ENCODE measurements at places on chromosomes 11 and 22.

GRCh38 chr11:57313788-57314135, 11.0 kb downstream of the TNKS1BP1 start:
- DNase-seq: no peak

GRCh38 chr22:44429941-44430587, 68.0 kb downstream of the RTL6 start:
- no peak for DNase-seq

GRCh38 chr11:2509481-2510001, 64.7 kb downstream of the KCNQ1 start:
- no peak for DNase-seq

DNA sequence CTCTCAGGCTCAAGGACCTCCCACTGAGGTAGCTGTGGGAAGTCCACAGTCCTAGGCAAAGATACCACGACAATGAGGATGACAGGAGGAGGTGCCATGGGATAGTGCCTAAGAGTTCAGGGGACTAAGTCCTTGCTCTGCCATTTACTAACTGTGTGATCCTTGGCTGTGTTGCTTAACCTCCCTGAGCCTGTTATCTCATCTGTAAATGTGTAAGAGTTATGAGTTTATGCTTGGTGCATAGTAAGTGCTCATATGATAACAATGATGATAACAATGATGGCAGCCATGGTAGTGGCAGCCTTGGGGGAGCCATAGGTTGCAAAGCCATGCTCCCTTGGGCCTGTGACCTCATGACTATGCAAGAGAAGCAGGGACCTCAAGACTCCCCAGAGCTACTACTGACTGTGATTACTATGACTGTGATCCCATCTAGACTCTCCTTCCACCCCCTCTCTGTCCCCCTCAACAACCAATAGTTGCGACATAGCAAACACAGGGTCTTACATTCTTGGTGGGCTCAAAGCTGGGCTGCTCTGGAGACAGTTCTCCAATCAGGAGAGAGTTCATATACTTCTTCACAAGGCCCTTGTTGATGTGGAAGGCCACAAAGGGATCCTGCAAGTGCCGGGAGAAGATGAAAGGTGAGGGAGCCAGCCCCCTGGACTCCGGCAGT, 3.9 kb downstream of the FADS1 start:
- no peak for DNase-seq

DNA sequence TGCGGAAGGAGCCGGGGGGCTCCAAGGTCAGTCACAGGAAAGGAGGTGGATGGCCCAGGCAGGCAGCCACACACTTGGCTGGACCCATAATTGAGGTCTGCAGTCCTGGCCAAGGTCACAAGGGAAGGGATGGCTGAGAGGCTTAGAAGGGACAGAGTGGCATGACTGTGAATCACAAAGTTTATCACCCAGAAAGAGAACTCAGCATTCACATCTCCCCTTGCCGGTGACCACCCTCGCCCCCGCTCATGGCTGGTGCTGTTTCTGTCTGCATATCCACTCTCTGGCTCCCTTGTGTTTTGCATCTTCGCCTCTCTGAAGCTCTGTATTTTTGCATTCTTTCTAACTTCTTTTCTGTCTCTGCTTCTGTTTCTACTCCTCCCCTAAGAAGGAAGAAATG, 117.5 kb downstream of the FEZ1 start:
- DNase-seq: no peak

DNA sequence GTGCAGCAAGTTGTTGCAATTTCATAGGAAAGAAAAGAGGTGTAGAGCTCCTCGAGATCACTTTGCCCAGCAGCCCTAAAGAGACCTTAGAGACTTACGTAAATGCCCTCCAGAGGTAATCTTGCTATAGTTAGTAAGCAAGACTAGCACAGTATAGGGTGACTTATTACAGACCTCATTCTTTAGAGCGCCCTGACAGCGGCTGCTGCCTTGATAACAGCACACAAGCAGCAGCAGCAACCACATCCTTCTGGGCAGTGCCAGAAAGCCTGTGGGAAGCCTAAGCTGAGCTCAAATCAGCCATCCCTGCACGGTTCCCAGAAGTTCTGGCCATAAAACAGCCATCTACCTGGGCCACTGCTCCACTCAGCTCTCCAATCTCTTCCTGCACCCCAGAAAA, 22.6 kb upstream of the OR56B1 start:
- DNase-seq: no peak

DNA sequence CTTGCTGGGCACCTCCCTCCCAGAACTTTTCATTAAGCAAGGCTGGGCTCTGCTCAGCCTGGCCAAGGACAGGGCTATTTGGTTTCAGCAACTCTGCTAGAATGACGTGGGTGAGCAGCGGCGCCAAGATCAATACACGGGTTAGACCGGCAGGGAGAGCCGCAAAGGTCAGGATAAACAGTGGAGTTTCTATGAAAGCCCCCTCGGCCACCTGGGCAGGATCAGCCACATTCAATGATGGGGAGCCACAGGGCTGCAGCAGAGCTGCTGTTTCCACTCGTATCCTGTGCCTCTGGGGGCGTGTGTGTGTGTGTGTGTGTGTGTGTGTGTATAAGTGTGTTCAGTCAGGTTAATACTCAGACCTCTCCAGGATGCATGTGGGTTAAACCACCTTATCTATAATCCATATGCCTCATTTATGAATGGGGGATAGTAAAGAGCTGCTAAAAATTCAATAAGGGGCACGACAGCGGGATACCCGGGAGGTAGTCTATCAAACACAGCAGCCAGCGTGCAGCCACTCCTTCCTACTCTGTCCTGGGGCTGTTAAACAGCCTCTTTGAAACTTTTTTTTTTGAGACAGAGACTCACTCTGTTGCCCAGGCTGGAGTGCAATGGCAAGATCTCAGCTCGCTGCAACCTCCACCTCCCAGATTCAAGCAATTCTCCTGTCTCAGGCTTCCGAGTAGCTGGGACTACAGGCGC, 34.8 kb downstream of the MYH9 start:
- DNase-seq: no peak

GRCh38 chr11:2748061-2748813, 48.4 kb upstream of the KCNQ1OT1 start:
- no peak for DNase-seq

- no peak for DNase-seq
These were observed 73.2 kb upstream of the NUP50 start for GRCh38 chr22:45090497-45090910.

- no peak for DNase-seq
These were observed 527.9 kb upstream of the B3GAT1 start for GRCh38 chr11:134939905-134940304.

GRCh38 chr22:27151407-27151806, 494.0 kb downstream of the MIAT start:
- no peak for DNase-seq

DNA sequence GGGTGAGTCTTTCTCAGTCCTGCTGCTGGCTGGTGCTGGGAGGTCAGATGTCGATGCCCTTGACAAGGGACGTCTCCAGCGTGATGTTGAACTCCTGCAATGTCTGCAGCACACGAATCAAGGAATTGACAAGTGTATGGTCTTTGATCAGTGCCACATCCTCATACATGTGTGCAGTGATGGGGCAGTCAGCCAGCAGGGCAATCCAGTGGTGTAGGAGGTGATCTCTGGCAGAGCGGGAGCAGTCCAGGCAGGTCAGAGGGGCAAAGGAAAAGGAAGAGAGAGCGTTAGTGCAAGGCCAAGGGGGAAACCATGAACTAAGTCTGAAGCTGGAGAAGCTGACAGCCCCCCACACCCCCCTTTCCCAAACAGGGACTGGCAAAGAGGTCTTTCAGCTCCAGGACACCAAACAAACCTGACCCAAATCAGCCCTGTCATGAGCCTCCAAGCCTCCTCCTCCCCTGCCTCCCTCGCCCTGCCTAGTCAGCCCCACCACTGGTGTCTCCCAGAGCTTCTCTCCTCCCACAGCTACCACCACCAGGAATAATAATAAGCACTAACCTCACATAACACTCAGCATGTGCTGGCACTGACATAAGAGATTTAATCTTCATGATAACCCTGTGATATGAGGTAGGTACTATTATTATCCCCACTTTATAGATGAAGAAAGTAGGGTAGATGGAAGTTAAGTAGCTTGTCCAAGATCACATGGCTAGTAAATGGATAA, 48.4 kb upstream of the SCUBE2 start:
- DNase-seq: no peak

DNA sequence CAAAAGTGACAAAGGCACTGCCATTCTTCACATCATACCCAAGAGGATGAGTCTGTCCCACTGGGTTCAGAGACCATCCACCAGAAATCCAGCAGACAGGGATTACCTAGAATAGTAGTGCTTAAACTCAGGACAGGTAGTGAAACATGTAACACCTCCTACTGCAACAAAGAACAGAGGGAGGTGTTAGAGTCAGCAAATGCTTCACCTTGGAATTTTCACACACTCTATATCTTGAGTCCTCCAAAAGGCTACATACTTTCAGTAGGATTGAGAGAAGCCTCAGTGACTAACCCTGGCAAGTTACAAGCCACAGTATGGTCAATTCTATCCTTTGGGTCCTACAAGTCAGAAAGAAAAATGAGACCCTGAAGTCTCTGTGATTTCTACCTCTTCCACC, 6.0 kb upstream of the CAVIN3 start:
- DNase-seq: no peak

GRCh38 chr11:27456140-27456794, 16.3 kb downstream of the LGR4 start:
- no peak for DNase-seq

DNA sequence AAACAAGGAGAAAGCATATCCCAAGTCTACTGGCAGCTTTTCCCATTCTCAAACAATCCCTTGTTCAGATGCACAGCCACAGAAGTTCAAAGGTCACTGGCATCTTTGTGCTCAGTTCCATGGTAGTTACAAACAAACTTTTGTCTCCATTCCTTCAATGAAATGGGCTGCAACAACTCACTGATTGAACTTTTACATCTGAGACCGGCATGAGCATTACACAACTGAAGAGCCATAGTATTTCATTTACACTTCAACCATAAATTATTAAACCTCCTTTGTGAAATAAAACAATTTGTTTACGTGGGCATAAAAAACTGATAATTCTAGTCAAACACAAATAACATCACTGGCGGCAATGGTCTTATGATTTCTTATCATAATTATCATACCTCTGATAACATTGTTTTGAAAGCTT, 67.8 kb upstream of the ARHGAP32 start:
- no peak for DNase-seq

DNA sequence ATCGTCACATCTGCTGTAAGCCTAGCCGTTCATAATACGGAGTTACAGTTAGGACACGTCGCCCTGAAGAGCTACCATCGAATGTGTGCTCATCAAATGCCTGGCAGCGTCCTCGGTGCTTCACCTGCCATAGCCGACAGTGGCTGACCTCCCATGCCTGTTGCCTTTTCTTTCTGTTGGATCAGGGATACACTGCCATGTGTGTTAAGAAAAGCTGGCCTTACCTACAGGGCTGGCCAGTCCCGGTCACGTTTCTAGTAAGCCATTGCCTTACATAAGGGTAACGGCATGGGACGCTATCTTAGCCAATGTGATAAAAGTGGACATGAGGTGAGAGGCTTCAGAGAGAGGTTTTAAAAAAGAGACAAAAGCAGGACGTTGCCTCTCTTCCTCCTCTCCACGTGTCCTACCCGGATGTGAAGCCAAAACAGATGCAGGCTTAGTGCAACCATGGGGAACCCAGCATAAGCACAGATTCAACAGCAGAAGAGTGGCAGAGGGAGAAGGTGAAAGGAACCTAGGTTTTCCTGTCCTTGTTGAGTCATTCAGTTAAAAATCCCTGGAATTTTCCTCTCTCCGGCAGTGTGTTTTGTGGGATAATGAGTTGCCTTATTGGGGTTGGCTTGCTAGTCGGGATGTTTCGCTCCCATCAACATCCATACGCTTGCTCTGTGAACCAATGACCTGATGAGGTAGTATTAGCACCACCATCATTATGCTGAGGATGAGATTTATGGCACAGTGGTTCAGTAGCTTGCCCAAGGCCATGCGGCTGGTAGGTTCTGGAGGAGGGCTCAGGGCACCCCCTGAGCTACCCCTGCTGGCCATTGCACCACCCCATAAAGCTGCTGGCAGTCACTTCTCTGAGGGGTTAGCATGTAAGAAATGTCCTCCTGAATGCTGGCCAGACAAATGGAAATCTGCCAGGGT, 67.4 kb upstream of the B3GAT1 start:
- no peak for DNase-seq

GRCh38 chr22:44023404-44024287, 456 bp upstream of the PARVB start:
- no peak for DNase-seq

DNA sequence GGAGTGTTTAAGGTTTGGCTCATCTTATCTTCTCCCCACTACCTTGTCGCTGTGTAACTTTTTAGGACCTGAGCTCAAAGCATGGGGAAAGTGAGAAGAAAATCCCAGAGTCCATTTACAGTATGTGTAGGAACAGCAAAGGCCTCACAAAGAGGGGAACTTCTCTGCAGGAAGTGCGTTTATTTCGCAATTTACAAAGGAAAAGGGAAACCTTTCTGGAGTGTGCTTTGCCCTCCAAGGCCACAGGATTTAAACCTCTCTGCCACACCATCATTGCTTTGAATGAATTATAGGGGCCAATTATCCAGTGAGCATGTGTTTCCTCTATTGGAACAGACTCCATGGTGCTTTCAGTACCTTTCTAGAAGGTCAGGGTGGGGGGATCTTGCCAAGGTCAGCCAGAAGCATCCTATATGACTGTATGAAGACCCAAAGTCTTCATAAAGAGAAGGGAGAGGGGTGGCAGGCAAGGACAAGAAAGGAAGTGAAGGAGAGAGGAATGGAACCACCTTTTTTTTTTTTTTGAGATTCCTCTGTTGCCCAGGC, 68.1 kb upstream of the LMO2 start:
- DNase-seq: no peak

DNA sequence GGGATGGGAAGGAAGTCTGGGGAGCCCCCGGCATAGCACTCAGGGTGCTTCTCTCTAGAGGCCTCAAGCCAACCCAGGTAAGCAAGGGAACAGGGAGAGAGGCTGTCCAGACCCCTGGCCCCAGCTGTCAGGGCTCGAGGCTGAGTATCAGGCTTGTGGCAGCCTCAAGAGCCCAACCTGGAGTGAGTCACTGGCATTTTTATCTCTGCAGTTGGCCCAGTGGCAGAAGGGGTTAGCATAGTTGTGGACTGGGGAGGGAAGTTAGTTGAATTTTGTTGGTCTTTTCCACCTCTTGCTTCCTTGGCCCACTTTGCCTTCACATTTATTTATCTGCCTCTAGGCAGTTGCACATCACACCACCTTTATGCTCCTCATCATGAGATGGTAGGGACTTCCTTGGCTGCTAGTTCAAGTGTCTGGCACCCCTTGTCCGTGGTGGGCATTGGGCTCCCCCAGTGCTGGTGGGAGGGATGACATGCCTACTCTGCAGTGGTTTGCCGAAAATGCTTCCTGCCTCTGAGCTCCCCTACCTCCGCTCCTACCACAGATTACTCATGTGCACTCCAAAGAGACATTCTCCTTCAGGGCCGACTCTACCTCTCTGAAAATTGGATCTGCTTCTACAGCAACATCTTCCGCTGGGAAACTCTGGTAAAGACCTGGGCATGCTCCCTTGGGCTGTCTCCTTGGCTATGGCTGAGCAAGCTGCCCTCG, 60.1 kb downstream of the SCN3B start:
- DNase-seq: no peak
